ENCODE measurements at places on chromosomes 2 and 18.

DNA sequence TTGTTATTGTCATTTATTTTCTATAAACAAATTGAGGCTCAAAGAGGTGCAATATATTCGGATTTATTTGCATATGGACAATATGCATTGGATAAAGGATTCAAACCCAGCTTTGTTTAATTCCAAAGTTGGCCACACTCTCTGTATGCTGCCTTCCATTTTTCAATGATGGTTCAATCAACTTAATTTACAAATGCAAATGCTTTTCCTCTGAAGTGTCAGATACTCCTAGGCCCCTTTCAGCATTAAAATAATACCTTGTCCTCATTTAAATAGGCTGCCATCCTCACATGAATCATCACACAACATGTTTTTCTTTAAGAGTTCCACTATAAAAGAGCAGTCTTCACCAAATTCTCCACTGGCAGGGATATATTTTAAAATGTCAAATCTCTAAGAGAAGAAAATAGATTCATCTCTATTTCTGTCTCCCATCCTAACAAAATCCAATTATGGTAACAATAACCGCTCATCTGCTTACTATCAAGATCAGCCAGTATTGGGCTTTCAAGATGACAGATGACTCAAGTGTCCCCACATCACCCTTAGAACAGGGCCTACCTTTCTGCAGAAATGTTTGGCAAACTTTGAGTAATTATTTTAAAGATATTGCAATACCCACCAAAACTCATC lies 114.8 kb downstream of the SCG2 start:
- no peak for DNase-seq

DNA sequence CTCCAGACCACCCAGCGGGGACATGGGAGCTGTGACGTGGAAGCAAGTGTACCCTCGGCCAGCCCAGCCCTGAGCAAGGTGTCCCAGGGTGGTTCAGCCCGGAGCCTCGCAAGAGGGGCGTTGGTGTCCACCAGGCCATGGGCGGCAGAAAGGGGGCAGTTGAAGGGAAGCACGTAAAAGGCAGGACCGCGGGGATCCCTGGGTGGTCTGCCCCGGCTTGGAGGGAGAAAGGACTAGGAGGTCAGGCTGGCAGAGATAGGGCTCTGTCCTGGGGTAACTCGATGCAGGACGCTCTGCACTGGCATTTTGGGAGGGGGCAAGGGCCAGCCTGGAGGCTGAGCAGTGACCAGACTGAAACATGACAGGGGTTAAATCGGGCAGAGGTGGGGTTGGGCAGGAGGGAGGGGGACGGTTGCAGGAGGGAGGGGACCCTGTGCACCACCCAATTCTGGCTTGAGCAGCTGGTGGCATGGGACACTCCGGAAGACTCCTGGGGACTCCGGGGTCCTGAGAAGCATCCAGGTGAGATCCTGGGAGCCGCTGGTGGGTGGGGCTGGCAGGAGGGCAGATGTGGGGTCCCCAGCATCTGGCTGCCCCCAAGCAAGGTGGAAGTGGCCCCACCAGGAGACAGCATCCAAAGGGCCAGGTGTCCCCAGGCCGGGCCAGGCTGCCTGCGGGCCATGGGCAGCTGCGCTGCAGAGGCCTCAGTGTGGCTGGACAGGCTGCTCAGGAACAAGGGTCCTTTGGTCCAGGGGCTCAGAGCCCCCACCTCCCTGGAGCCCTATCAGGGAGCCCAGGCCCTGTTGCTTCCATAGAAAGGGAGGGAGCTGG lies 46.8 kb upstream of the GPC1 start:
- no peak for DNase-seq

DNA sequence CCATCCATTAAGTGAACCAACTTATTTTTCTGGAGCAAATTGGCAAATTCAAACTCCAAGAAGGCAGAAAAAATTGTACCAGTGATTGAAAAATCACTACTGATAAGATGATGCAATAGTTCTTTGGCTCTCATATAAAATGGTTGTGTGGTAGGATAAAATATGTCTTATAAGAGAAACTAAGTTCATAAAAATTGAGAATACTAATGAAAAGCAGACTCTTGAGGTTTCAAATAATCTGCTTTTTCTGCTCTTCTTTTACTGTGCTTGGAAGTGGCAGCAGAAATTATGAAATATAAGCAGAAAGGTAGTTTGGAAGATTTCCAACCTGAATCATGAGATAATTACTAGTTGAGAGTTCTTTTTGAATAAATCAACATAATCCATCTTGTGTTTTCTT lies 61.9 kb downstream of the PPP1R1C start:
- DNase-seq: no peak

DNA sequence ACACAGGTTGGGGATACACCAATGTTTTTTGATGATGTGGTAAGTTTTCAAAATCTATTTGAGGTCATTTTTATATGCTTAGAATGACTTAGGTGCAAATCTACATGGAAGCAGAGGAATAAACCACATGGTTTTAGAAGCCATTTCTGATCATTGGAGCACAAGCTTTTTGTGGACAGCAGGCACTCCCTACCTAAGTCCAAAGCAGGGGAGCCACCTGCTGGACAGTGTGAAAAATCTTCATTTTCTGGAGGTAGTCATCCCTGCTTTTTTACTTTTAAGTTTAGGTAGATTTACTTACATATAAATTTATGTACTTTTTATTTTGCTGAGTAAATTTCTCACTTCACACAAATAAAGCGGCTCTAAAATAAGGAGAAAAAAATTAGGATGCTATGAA lies 323.2 kb downstream of the PLCL1 start:
- DNase-seq: no peak

DNA sequence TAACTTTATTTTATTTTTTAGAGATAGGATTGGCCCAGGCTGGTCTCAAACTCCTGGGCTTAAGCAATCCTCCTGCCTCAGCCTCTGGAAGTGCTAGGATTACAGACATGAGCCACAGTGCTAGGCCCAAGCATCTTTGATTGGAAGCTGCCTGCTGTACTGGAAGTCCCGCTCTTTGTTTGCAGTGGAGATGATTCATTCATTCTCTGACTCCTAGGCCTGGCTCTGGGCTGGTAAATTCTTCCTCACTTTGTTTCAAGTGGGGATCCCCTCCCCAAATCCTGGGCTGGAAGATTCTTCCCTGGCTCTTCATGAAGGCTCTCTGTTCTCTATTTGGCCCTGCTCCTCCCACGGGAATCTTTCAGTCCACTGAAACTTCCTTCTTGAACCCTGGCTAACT lies 81.9 kb downstream of the NEURL3 start:
- DNase-seq: no peak

DNA sequence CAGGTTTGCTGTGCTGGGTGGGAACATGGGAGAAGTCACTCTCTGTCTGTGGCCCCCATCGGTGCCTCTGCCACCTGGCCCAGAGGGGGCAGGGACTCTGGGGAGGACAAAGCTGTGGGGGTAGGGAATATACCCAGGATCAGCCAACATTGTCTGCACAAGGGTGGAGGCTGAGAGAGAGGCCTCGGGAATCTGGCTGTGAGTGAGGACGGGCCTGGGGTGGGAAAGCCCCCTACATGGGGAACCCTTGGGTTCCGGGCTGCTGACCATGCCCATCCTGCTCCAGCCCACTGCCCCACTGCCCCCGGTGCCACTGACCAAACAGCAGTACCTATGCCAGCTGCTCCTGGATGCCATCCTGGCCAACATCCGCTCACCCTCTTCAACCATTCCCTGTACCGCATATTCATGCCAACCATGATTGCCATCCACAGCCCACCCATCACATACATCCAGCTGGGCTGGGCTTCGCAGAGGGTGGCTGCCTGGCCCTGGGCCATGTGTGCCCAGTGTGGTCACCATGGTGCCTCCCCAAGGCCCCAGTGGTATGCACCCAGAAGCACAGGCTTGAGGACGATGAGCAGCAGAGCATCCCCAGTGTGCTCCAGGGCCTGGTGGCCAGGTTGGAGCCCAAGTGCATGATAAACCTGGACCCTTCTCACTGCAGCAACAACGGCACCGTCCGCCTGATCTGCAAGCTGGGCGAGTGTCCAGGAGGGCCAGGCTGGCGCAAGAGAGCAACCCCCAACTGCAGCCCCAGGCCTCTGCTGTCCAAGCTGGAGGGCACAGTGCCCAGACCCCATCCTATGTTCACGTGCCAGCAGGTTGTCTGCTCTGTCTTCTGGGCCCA lies 6.9 kb upstream of the POTEF start:
- no peak for DNase-seq

DNA sequence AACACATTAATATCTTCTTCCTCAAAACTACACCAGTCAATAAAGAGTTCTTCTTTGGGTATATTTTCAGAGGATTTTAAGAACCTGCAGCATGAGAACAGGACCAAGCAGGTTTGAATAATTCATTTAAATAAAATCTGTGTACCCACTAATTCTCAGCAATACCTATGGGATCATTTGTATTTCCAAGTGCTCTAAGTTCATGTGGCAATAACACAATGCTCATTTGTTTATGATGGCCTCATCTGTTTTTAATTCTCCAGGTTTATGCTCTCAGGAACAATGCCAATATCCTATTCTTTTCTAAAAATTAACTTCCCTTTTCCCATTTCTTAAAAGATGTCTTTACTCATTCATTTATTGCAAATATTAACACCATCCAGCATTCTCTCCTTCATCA lies 264.7 kb downstream of the METTL4 start:
- DNase-seq: no peak
